ENCODE measurements at places on chromosomes 7 and 10.

DNA sequence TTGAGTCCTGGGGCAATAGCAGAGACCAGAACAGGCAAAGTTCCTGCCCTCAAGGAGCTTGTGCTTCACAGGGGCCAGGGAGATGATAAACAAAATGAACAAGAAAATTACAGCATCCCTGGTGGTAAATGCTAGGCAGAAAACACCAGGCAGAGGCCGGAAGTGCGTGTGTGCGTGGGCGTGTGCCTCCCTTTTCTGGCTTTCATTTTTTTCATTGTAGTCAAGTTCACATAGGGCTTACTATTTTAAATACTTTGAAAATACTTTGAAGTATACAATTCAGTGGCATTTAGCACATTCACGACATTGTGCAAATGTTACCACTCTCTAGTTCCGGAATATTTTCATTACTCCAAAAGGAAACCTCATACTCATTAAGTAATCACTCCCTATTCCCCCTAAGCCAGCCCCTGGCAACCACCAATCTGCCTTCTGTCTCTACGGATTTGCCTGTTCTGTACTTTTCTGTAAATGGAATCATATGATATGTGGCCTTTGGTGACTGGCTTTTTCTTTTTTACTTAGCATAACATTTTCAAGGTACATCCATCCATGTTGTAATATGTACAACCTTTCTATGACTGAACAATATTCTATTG lies 88.1 kb upstream of the PDCD4 start:
- DNase-seq = peak; percentile 74

DNA sequence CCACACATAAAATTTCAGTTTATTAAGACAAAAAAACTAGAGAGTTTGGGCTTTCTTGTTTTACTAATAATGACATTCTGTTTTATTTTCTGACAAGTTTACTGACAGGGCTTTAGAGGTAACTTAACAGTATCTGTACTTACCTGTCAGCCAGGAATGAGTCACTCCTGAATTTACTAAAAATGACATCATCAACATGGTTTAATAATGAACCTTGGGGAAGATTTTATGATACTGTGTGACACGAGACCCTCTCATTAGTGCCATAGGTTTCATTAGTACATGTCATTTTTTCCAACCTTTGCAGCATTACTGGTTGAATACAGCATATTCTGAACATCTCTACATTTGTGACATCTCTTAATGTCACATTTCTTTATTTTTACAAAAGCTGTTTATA lies 131.1 kb downstream of the KCND2 start:
- DNase-seq = no peak

- no peak for DNase-seq
These were observed 70.7 kb upstream of the TNS3 start for GRCh38 chr7:47652591-47652990.

- DNase-seq = no peak
These were observed 29.0 kb upstream of the HSPA12A start for GRCh38 chr10:116771101-116771958.

- DNase-seq = no peak
These were observed 11.8 kb downstream of the EPHA1 start for GRCh38 chr7:143396625-143397556.

All from activated CD4-positive, alpha-beta T cell treated with anti-CD3 and anti-CD28 coated beads, Interleukin-2, amount 50 U/mL, for 48 hours (primary cell).